Aorta (tissue), 5 donors: ENCODE measurements at places on chromosomes 5 and 9. TPM values are rescaled to one million over a fixed set of nuclear protein-coding genes. Genes with fewer than 3 reads are reported as not detected.

PRDM9 gene
- total RNA-seq = not detected

SLC36A2 gene
- not detected for total RNA-seq

NUTM2G gene
- not detected for total RNA-seq

SPINK4 gene
- total RNA-seq = not detected

MOB3B gene
- 5.8 TPM for total RNA-seq

PAEP gene
- not detected for total RNA-seq

IL9 gene
- total RNA-seq = not detected

SPINK13 gene
- total RNA-seq = not detected

NTRK2 gene
- total RNA-seq = 37.9 TPM

RNF180 gene
- total RNA-seq = 44.5 TPM

DNA sequence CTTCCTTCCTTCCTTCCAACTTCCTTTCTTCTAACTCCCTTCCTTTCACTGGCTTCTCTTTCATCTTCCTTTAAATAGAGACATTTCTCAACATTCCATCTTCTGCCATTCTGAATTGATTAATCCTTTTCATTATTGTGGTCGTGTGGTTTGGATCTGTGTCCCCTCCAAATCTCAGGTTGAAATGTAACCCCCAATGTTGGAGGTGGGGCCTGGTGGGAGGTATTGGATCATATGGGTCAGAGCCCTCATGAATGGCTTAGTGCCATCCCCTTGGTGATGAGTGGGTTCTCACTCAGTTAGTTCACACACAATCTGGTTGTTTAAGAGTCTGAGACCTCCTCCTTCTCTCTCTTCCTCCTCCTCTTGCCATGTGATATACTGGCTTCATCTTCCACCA lies 130.9 kb upstream of the SV2C start:
- no peak for DNase-seq
- H3K27me3 ChIP-seq = no peaks in the 10 kb centered on the region
- no peak overlapping the region for H3K4me3 ChIP-seq
- H3K36me3 ChIP-seq = no peaks in the 10 kb centered on the region
- no peak overlapping the region for H3K27ac ChIP-seq
- no peaks in the 10 kb centered on the region for H3K4me1 ChIP-seq

- no peak for DNase-seq
- H3K4me1 ChIP-seq = peaks cover 4% of the 10 kb centered on the region
- H3K4me3 ChIP-seq = no peak overlapping the region
- no peak overlapping the region for H3K27ac ChIP-seq
Measured at GRCh38 chr5:125526966-125527365, 780.5 kb upstream of the ZNF608 start.

DNA sequence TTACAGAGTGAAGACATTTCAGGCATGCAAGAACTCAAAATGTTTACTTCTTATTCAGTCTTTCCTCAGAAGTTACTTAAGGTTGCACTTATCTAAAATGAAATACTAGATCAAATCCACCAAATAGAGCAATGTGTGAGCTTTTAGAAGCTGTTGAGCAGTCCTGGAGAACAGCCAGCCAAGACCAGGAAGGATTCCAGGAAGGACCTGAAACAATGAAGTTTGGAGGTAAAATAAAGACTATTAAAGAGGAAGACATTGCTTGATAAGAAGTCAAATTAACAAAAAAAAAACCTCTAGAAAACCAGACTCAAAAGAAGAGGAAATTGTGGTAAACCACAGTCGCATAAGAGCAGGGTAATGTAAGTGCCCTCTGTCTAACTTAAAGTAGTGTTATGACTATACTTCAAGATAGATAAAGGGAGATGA lies 156.2 kb upstream of the S1PR3 start:
- no peak overlapping the region for H3K27ac ChIP-seq
- no peak for DNase-seq
- H3K4me3 ChIP-seq = no peak overlapping the region
- no peaks in the 10 kb centered on the region for H3K4me1 ChIP-seq
- no peaks in the 10 kb centered on the region for H3K27me3 ChIP-seq
- no peaks in the 10 kb centered on the region for H3K36me3 ChIP-seq

- no peaks in the 10 kb centered on the region for H3K4me1 ChIP-seq
- H3K27ac ChIP-seq = no peak overlapping the region
- H3K36me3 ChIP-seq = no peaks in the 10 kb centered on the region
- H3K27me3 ChIP-seq = no peaks in the 10 kb centered on the region
- no peak overlapping the region for H3K4me3 ChIP-seq
- no peak for DNase-seq
Measured at GRCh38 chr5:21173526-21173925, 1185.5 kb upstream of the CDH18 start.

GRCh38 chr9:95509851-95510708 lies 6.7 kb downstream of the PTCH1 start:
- no peak overlapping the region for H3K27ac ChIP-seq
- no peaks in the 10 kb centered on the region for H3K27me3 ChIP-seq
- peak overlapping the region; percentile 2 for H3K4me3 ChIP-seq
- H3K4me1 ChIP-seq = no peaks in the 10 kb centered on the region
- H3K36me3 ChIP-seq = no peaks in the 10 kb centered on the region

DNA sequence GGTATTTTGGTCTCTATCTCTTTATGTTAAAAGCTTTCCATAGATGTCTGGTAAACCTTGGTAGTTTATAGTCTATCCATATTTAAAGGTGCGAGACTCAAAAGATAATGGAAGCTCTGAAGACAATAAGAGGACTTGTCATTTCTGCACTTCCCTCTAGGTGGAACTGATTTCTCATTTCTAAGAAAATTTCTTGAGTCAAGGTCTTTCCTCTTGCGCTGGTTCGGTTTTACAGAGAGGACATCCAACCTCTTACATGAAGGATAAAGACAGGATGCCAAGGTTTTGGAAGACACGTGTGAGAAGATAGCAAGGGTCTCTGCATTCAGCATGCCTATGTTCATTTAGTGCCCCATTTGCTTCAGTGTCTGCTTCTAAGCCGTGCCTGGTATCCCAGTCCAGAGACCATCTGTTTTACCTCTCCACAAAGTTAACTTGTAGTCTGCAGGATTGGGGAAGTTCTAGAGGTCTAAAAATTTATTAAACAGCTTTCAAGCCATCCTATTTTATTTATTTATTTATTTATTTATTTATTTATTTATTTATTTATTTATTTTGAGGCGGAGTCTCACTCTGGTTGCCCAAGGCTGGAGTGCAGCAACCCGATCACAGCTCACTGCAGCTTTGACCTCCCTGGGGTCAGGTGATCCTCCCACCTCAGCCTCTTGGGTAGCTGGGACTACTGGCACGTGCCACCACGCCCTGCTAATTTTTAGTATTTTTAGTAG lies 41.6 kb downstream of the KIAA1191 start:
- DNase-seq = no peak
- no peaks in the 10 kb centered on the region for H3K27me3 ChIP-seq
- no peak overlapping the region for H3K4me3 ChIP-seq
- H3K4me1 ChIP-seq = no peaks in the 10 kb centered on the region

- peaks cover 2% of the 10 kb centered on the region for H3K4me1 ChIP-seq
- H3K4me3 ChIP-seq = no peak overlapping the region
- no peak overlapping the region for H3K27ac ChIP-seq
- H3K36me3 ChIP-seq = no peaks in the 10 kb centered on the region
Measured at GRCh38 chr5:36950586-36951457, 74.3 kb downstream of the NIPBL start.

DNA sequence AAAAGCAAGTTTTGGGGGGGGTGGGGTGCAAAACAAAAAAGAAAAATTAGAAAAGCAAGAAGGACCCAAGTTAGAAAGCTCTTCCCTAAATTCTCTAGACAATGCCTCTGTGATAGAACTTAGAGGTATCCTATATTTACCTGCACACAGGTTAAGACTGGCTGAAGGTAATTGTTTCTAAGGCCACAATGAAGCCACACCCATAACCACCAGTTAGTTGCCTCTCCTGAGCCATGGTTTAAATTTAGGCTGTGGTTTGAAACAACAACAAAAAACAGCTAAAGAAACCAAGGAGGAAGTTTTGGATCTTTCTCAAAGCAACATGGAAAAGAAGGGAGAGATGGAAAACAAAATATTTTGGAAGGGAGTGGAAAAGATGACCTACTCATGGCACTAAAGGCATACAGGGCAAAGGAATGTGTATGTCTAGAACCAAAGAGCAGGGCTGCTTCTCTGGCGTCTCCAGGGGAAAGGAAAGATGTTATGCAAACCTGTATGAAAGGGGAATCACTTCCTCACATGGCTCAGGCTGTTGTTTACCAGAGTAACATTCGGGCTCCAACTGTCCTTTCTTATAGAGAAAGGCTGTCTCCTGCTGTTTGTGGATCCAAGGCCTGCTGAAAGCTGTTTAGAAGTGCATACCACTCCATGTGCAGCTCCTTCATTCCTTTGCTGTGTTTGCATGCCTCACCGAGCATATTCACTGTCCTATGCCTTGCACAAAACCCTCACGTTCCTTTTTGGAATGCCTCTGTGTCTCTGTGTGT lies 408.9 kb upstream of the MPDZ start:
- no peaks in the 10 kb centered on the region for H3K27me3 ChIP-seq
- no peak overlapping the region for H3K4me3 ChIP-seq
- H3K36me3 ChIP-seq = no peaks in the 10 kb centered on the region

DNA sequence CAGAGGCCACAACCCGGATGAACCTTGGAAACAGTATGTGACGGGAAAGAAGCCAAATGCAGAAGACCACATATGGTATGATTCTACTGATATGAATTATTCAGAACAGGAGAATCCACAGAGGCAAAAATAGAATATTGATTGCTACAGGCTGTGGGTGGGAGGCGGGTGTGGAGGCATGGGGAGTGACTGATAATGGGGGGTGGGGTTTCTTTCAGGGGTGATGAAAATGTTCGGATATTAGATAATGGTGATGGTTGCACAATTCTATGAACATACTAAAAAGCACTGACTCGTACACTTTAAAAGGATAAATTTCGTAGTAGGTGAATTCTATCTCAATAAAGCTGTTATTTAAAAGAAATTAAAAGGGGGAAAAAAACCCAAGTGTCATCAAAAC lies 10.7 kb downstream of the IL4 start:
- no peaks in the 10 kb centered on the region for H3K27me3 ChIP-seq
- H3K4me1 ChIP-seq = no peaks in the 10 kb centered on the region
- no peaks in the 10 kb centered on the region for H3K36me3 ChIP-seq
- no peak overlapping the region for H3K4me3 ChIP-seq
- no peak for DNase-seq

DNA sequence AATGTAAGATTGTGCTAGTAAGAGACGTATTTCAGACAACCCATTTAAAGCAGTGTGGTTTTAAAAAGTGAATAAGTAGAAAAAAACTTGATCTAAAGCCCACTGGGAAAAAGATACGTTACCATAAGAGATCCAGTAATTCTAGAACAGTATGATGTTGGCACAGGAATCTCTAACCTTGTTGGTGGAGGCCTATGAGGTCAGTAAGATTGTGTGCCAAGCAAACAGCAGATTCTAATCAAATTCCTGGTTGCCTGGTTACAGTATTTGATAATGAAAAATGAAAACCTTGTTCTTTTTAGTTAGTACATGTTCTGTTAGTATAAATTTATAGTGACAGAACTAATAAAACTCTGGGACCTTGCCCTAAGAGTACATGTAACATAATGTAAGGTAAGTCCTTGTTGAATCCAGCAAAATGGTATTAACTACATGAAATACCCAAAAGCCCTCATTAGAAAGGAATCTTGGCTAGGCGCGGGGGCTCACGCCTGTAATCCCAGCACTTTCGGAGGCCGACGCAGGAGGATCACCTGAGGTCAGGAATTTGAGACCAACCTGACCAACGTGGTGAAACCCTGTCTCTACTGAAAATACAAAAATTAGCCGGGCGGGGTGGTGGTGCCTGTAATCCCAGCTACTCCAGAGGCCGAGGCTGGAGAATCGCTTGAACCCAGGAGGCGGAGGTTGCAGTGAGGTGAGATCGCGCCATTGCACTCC lies 33.2 kb upstream of the DMXL1 start:
- DNase-seq = no peak
- no peaks in the 10 kb centered on the region for H3K36me3 ChIP-seq
- H3K27me3 ChIP-seq = no peaks in the 10 kb centered on the region

DNA sequence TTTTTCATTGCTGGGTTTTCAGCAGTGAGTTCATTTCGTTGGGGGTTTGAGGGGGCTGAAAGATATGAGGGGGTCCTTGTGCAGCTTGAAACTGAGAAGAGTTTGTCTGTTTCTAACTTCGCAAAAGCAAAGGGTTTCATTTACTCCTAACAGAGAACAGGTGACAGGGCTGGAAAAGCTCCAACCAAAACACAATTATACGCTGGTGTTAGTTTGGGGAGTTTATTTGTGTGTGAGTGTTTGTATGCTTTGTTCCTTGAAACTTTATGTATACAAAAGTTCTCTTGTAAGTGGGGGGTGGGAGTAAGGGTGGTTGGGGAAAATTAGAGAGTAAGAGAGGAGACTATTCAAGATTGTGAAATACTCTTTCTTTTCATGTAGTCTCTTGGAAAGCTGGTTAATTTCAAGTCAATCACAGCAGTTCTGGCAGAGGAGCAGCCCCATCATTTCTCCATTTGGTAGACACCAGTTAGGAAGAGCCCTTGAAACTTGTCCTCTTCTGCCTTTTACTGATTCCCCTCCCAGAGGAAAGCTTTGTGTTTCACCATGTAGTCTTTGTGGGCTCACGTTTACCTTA lies 881 bp downstream of the TNFAIP8 start:
- no peak for DNase-seq
- H3K4me1 ChIP-seq = peaks cover 5% of the 10 kb centered on the region
- H3K36me3 ChIP-seq = no peaks in the 10 kb centered on the region
- no peaks in the 10 kb centered on the region for H3K27me3 ChIP-seq
